ENCODE measurements at places on chromosomes 4 and X.

- no peak for DNase-seq
Observed at GRCh38 chr4:21769404-21770147, 179.0 kb downstream of the KCNIP4 start.

GRCh38 chr4:101458914-101459313 is 111.6 kb upstream of the PPP3CA start:
- DNase-seq = no peak

- DNase-seq = no peak
Observed at GRCh38 chr4:26094076-26094475, 180.1 kb downstream of the SMIM20 start.

GRCh38 chrX:15356444-15356843 is 21.1 kb upstream of the PIGA start:
- DNase-seq = no peak

- DNase-seq = no peak
Observed at GRCh38 chrX:1466971-1467561, 14.4 kb upstream of the ASMTL start.

- no peak for DNase-seq
Observed at GRCh38 chr4:186726426-186727168, 2.9 kb upstream of the FAT1 start.

DNA sequence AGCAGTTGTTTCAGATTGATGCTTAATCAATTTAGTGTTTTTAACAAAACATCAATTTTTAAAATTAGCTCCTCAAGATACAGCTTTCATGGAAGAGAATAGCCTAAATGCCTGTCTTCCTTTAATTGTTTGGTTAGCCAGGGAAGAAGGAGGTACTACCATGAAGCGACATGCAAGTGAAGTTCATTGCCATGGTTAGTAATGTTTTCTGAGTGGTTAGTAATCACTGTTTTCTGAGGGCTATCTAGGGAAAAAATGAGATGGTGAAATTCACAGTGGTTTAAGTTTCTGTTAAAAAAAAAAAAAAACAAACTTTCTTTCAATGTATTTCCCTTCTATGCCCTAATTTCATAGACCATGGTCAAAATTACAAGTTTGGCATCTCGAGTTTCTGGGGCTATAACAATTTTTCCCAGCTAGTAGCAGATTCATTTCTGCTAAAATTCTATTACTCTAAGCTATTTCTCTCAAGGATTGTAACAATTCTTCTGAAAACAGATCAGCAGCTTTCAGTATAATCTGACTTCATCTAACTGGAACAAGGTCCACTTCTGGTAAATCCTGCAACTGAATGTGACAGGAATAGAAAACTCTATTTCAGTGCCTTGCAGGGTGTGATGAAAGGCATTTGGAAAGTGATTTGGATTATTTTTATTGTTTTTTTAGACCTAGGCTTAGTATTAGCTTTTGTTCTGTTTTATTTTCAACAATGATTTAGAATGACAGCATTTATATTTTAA is 157.0 kb downstream of the PCDH18 start:
- DNase-seq = no peak

DNA sequence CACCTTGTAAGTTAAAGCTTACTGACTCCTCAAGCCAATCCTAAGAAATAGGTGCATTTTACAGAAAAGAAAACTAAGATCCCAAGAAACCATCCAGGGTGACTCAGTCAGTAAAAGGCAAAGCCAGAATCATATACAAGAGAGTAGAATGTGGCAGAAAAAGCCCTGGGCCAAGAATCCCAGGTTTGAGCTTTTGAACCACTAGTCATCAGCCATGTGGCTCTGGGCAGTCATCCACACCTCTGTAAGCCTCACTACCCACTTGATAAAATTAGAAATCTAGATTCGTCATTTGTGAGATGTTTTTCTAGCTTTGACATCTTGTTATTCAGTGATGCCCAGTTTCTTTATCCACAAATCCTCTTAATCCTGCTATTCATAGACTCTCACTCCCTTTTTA is 122.2 kb upstream of the PDE5A start:
- DNase-seq = no peak

DNA sequence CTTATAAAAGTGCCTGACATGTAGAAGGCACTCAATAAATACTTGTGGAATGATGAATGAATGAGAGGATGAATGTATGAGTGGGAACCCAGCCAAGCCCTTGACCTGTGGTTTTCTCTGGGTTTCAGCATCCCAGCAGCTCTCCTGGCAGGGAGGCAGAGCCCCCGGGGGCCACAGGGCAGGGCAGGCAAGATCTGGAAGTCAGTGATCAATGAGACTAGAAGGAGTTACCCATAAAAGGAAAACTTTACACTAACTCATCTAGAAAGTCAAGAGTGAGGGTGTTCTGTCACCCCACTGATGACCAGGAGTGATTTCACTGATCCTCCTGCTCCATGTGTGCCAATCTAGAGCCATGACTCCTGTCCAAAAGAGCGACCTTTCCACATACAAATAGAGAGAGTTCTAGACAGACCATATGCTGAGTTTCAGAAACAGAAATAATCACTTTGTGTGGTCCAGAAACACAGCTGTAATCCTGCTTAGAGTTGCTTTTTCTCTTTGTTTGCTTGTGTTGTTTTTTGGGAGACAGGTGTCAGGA is 37.4 kb downstream of the MGARP start:
- DNase-seq = no peak

GRCh38 chr4:15378062-15378461 is 49.8 kb upstream of the C1QTNF7 start:
- DNase-seq = no peak

GRCh38 chrX:112003909-112004308 is 78.7 kb downstream of the TRPC5 start:
- no peak for DNase-seq

DNA sequence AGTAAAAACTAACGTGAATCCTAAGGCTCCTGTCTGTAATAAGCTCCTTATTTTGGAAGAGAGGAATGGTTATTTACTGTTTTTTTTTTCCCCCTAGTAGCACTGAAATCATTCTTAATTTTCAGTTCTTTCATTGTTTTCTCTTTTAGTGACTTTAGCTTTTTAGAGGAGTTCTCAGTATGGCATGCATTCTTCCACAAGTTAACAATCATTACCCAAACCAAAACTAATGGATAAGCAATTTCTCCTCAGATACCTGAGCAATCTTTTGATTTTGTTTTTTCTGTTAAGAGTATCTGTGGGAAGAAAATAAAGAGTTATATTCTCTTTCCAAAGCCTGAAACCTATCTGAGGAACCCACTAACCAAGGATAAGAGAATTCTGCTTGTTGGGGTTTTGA is 16.7 kb upstream of the PPA2 start:
- no peak for DNase-seq

DNA sequence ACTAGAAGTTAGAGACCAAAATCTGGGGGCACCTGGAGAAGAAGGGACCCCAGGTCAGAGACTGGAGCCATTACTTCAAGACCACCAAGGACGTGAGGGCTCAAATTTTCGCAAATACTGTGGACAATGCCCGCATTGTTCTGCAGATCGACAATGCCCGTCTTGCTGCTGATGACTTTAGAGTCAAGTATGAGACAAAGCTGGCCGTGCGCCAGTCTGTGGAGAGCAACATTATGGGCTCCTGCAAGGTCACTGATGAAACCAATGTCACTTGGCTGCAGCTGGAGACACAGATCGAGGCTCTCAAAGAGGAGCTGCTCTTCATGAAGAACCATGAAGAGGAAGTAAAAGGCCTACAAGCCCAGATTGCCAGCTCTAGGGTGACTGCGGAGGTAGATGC is 101.2 kb downstream of the NCAPG start:
- DNase-seq = no peak

GRCh38 chr4:169033660-169034059 is 23.6 kb upstream of the CBR4 start:
- DNase-seq = no peak
